AG04449 (cell line): ENCODE measurements at places on chromosomes 5 and 9.

- DNase-seq: no peak
Measured at GRCh38 chr5:140110646-140110957, 3.3 kb upstream of the PURA start.

DNA sequence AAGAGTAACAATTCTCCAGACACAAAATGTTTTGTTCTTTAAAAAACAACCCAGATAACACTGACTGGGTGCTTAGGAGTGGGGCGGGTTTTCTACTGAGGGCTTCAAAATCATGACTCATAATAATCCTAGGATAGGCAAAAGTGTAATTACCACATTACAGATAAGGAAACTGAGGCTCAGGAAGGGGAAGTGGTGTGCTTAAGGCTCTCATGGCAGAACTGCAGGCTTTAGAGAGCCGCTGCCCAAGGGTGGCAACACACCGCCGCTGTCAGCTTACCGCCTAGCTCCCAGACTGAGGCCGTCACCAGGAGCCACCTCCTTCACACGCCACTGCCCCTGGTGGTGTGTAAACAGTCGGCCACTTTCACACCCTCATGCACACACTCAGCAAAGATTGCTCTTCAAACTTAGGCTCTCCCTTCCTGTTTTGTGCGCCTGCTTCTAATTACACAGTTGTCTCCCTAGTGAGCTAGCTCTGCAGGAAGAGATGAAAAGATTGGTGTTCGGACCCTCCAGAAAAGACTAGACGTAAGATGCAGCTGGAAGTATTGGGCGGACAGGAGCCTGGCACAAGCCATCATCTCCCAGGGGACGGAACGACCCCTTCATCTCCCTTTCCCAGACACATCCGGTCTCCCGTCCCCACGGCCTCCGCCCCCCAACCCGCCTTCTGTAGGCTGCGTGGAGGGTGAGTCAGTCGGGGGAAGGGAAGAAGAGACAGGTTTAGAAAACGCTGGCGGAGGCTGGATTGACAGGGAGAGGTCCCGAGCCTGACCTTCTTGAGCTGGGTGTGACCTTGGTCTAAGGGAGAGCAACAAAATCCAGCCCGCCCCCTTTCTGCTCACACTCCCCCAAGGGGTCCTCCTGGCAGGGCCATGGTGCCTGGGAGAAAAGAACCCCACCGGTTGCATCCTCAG lies 162.7 kb downstream of the SYK start:
- no peak for DNase-seq

DNA sequence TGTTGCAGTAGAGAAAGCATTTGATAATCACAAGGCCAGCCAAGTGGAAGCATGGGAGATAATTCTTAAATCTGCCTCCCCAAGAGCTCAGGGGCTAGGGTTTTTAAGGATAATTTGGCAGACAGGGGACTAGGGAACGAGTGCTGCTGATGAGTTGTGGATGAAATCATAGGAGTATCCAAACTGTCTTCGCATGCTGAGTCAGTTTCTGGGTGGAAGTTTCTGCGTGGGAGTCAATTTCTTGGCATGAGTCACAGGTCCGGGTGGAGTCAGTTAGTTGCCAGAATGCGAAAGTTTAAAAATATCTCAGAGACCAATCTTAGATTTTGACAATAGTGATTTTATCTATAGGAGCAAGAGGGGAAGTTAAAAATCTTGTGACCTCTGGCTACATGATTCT lies 112.6 kb downstream of the TMC1 start:
- no peak for DNase-seq

GRCh38 chr5:51556833-51557232 lies 173.6 kb downstream of the ISL1 start:
- no peak for DNase-seq

DNA sequence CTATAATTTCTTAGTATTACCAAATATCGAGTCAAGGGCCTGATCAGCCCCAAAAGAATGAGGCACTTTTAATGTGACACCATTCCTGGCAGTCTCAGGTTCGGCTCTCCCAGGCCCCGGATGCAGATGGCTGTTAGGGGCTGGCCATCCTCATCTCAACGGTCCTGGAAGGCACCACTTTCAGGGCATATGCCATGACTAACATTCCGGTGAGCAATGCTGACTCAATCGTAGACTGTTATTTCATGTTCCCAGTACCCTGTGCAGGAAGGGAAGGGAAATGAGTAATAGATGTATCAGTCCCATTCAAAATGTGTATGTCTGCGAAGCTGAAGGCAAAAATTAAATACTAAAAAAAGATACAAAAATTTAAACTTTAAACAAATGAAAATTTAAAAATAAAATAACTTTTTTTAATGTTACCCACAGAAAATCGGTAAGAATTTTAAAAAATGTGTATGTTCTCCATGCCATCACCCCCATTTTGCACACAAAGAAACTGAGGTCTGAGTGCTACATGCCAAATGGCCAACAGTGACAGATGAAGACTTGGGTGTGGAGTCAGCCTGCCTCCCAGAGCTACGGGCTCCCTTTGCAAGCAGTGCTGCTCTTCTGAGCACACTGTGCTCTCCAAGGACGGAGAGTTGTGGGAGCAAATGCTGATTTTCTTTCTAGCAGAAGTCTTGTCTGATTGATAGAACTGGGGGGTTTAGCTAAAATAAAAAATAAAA lies 79.0 kb downstream of the GLDC start:
- DNase-seq: peak; percentile 80

- no peak for DNase-seq
Measured at GRCh38 chr5:455806-456205, 12.8 kb downstream of the EXOC3 start.

DNA sequence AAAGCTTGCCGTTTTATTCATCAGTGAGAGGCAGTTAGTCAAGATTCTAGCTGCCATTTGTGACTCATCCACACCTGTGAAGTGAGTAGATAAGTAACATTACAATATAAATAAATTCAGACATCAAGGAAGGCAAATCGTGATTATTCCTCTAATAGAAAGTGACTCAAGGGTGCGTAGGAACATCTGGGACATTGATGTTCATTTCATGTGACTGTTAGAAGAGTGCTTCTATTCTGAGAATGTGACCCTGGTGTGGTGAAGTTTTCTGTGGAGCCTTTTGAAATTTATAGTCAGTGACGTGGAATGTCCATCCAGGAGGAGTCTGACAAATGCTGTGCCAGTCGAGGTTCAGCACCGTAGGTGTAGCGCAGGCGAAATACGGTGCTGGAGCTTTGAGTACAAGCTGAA lies 48.4 kb upstream of the FAM240B start:
- no peak for DNase-seq

DNA sequence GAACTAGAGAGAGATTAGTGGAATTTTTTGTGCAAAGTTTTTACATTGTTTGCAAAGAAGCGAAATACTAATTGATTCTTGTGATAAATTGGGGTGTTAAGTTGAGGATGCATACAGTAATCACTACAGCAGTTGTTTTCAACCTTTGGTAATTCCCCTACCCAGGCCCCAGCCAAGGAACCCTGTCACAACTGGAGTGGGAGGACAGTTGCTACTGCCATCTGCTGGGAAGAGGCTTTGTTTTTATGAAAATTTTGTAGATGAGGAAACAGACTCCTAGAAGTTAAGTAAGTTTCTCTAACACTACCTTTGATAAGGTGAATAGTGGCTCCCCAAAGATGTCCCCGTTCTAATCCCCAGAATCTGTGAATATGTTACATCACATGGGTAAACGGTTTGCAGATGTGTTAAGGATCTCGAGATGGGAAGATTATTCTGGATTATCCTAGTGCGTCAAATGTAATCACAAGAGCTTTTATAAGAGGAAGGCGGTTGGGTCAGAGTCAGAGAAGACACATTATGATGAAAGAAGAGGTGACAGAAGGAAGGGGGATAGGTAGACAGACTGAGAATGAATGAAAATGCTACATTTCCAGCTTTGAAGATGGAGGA lies 34.0 kb upstream of the PPP1R2B start:
- no peak for DNase-seq

DNA sequence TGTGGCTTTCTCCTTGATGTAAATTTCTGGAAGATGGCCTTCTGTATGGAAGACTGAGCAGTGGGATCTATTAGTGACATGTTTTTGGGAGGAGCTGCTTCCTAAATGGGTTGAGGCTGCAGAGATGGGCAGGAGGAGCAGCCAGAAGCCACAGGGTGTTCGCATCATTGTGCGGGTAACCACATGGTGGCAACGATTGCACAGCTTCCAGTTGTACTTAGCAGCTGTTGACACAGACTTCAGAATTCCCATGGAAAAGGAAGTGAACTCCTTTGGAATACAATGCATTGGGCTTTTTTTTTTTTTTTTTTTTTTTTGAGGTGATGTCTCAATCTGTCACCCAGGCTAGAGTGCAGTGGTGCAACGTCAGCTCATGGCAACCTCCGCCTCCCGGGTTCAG lies 297.3 kb downstream of the NR3C1 start:
- no peak for DNase-seq

- no peak for DNase-seq
Measured at GRCh38 chr5:122719991-122720746, 54.7 kb upstream of the SNX2 start.

DNA sequence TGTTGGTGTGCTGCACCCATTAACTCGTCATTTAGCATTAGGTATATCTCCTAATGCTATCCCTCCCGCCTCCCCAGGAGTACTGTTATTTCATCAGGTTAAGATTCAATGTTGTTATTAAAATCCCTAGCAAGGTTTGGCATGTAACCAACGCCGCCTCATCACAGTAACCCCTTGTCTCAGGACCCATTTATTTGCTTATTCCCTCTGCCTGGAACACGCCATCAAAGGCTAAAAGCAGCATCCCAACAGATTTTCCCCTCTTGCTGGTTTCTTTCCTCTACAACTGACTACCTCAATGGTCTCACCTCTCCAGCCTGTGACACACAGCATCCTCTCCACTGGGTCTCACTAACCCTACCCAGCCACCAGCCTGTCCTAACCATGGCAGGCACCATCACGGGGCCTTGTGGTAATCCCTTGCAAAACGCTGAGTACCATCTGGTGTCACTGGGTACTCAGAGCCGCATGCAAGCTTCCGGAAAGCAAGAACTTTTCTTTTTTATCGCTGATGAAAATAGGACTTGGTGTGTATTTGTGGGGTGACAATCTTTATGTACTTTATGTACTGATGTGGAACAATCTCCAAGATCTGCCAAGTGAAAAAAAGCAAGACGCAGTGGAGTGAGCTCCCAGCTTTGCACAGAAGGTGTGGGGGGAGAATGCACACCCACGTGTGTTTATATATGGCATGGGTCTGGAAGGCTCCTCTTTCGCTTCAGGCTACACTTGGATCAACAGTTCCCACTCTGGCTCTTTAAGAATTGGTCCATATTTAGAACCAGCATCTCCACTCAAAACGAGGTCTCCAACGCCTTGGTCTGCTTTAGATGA lies 6.1 kb downstream of the RPS14 start:
- no peak for DNase-seq

DNA sequence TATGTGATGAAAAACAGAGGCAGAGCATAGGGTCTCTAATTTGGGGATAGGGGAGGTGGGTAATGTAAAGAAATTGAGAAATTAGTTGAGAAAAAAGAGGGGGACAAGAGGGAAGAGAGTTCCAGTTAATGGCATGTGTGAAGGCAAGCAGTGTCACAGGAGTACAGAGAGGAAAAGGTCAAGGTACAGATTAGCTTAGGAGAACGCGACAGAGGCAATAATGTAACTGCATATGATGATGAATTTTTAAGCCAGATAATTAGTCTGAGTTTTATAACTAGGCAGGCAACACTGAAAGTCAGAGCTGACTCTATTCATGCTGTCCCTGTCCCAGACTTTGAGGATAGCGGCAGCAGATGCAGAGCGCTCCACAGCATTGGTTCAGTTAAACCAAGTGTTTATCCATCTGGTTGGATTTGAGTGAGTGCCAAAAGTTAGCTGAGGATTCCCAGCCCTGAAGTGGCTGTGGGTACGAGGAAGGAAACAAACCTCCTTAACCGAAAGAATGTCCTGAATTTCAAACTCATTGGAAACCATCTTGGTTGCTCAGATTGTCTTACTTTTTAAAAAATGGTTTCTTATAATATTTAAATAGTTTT lies 315.2 kb downstream of the ARHGAP26 start:
- DNase-seq: no peak

GRCh38 chr5:139422307-139422893 lies 16.9 kb downstream of the DNAJC18 start:
- no peak for DNase-seq

- no peak for DNase-seq
Measured at GRCh38 chr5:54390539-54391031, 64.9 kb upstream of the HSPB3 start.

- no peak for DNase-seq
Measured at GRCh38 chr5:160272889-160273288, 39.5 kb downstream of the CCNJL start.

DNA sequence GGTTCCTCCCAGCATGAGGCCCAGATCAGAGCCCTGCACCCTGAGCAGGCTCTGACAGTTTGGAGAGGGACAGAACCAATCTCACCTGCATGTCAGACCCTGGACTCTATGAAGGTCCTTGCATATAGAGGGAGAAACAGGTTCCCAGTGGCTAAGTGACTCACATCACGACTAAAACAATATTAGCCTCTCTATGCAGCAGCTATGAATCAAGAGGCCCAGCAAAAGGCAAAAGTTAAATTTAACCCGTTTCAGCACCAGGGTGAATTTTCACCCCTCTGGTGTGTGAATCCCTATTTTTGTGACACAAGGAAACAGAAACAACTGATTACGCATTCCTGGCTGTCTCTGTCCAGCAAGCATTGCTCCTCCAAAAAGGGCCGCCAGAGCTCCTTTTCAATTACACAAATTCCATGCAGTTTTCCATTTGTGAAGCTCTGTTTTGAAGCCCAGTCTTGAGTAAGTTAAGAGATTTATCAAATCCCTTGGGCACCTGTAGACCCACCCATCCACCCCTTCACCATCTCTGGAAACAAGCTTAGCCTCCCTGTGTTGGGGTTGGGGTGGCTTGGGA lies 136.6 kb downstream of the GABBR2 start:
- no peak for DNase-seq

DNA sequence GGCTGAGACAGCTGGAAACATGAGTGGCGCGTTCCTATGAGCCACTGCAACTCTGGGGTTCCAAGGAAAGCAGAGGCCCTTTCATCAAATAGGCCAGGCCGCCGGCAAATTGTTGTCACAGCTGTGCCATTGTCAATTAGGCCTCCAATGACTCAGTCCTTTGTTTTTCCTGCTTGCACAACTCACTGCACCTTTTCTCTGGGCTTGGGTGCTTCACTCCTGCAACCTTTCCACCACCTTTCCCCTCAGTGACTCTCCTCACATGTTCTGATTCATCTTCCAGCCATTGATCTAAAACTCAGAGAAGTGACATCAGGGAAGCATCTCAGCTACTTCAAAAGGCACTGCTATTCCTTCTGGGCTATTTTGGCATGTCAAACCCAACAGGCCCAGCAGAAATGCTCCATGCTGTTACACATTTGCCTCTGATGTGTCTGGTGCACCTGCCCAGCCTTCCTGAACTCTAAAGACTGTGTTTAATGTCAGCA lies 653.7 kb downstream of the NR2F1-AS1 start:
- DNase-seq: no peak

- DNase-seq: no peak
Measured at GRCh38 chr9:110214090-110214489, 6.1 kb upstream of the C9orf152 start.
